ENCODE measurements at places on chromosomes 4 and X. TPM values are rescaled to one million over a fixed set of nuclear protein-coding genes. Genes with fewer than 3 reads are reported as not detected.

GRCh38 chrX:150352114-150352513 is 11.0 kb upstream of the MAMLD1 start:
- DNase-seq, result peak; percentile 21

AADAT gene
- 9.0 TPM for total RNA-seq

GRCh38 chrX:2395261-2395992 is 105.3 kb downstream of the DHRSX start:
- DNase-seq, result no peak

GRCh38 chr4:96766359-96766758 is 926.5 kb downstream of the PDHA2 start:
- peak; percentile 5 for DNase-seq

GLUD2 gene
- 0.34 TPM for total RNA-seq

- DNase-seq, result no peak
Measured at GRCh38 chrX:74049126-74049525, 254.9 kb upstream of the ZCCHC13 start.

GRCh38 chrX:19280636-19281035 is 63.1 kb upstream of the PDHA1 start:
- no peak for DNase-seq

- DNase-seq, result no peak
Measured at GRCh38 chr4:153154007-153154975, 50.0 kb upstream of the TRIM2 start.

DNA sequence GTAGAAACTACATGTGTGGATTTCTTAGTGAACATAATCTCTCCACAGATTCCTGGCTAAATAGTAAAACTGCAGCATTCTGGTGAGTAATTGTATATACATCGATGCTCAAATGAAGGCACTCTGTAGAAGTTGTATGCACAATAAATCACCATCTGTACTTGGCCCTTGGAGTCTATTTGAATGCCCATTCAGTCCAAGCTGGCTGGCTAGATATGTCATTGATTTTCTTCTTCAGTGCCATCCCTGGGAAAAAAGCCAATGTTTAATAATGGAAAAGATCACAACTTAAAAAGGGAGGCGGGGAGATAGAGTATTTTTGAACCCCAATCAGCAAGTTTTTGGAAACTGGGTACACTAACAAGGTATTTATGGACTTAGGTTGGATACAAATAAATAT is 381.0 kb upstream of the TEX13C start:
- DNase-seq, result no peak

- DNase-seq, result peak; percentile 88
Measured at GRCh38 chr4:76198411-76199237, 15.0 kb downstream of the SCARB2 start.

GK gene
- total RNA-seq, result 1.6 TPM

- no peak for DNase-seq
Measured at GRCh38 chr4:170374770-170375169, 285.0 kb upstream of the AADAT start.

GRCh38 chr4:70678383-70678999 is 9.8 kb upstream of the UTP3 start:
- no peak for DNase-seq

GRCh38 chr4:122623637-122624166 is 2.8 kb upstream of the IL21 start:
- DNase-seq, result no peak

IGFBP7 gene
- total RNA-seq, result 314 TPM

GRCh38 chr4:173859091-173859713 is 329.2 kb upstream of the HAND2 start:
- DNase-seq, result no peak

PAGE1 gene
- total RNA-seq, result not detected

DNA sequence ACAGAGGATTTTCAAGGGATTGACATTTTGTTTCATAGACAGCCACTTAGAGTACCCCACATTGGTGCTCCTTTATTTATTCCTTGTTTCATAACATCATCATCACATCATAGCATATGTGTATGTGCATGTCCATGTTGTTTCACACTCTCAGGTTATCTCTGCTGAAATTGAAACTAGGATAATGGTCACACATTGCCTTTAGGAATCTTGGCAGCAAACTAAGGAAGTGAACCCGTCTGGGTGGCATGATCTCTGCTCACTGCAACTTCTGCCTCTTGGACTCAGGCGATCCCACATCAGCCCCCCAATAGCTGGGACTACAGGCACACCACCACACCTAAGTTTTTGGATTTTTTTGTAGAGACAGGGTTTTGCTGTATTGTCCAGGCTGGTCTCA is 234.2 kb upstream of the ANKRD50 start:
- no peak for DNase-seq

- DNase-seq, result no peak
Measured at GRCh38 chr4:26878794-26879391, 18.3 kb downstream of the STIM2 start.

GRCh38 chr4:84954982-84955567 is 11.4 kb downstream of the WDFY3 start:
- DNase-seq, result no peak

PPP4R3C gene
- not detected for total RNA-seq

All from LHCN-M2 (cell line).